ENCODE measurements at places on chromosomes 3 and 15.
A peak's percentile ranks its signal among the peaks of the same experiment; 100 is the strongest.

- DNase-seq = no peak
These were observed 144.9 kb downstream of the EDEM1 start for GRCh38 chr3:5332270-5332956.

GRCh38 chr3:52222319-52223221 is 2.9 kb downstream of the TLR9 start:
- no peak for DNase-seq

DNA sequence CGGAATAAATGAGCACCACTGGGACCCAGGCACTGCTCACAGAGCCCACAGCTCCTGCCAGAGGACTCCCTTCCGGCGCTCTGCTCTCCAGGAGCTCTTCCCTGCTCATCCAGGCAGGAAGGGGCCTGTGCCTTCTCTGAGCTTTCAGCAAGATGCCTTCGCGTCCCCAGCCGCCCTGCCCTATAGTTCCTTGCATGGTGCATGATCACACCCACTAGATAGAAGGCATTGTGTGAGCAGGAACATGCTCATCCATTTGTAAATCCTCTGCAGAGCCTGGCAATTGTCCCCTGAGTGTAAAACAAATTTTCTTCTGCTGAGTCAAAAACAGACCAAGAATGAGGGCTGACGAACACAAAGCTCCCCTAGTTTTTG is 181.6 kb downstream of the MEGF11 start:
- no peak for DNase-seq

DNA sequence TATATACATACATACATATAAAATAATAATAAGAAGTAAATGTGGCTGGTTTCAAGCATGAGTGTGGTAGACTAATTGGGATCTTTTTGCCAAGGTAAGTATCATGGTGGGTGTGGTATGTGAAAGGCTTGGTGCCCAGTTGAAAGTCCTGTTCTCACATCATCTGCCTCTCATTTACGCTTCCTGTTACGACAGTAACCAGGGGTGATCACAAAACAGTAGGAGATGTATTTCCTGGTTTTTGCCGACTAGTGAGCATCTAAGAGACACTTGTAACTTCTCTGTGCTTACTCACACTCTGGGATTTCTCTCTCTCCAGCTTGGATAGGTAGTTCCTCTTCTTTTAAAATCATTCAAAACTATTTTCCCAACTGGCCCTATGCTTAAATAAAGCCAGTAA is 1028.3 kb upstream of the NR2F2 start:
- DNase-seq = no peak

GRCh38 chr3:16200411-16200810 is 25.9 kb downstream of the GALNT15 start:
- DNase-seq = no peak

GRCh38 chr15:62280625-62281024 is 115.5 kb upstream of the C2CD4B start:
- no peak for DNase-seq

DNA sequence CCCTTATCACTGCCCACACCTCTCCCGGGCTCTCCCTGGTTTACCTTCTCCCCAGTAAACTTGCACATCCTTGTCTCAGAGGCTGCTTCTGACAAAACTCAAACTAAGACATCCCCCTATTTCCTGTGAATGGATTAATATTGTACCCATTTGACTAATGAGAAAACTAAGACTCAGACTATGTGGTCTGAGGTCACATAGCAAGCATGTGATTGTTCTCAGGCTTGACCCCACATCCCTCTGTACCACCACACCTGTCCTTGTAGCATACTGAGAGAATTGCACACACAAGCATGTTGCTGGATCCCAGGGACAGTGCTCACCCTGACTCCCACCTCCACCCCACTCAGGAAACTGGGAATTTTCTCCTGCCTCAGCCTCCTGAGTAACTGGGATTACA is 90.7 kb upstream of the HES1 start:
- no peak for DNase-seq

GRCh38 chr15:44296625-44297524 is 8.4 kb downstream of the GOLM2 start:
- no peak for DNase-seq

GRCh38 chr3:176274161-176274560 is 923.1 kb downstream of the TBL1XR1 start:
- no peak for DNase-seq

DNA sequence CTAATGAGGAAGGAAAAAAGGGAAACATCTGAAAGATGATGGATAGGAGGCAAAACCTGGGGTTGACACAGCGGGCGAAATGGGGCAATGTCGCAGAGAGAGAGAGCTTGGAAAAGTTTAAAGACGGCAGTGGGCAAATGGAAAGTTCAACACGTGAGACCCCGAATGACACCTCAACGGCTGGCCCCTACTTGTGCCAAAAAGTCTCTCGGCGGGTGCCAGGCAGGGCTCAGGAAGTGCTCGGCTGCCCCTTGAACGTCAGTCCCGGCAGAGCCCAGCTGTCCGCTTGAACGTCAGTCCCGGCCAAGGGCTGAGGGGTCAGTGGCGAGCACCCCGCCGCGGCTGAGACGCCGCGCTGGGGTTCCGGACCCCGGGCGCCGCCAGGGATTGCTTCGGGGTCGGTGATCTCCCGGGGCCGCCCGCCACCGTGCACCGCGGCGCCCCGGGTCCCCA is 658 bp downstream of the EOGT start:
- peak; percentile 58 for DNase-seq

GRCh38 chr3:186273586-186273985 is 88.4 kb downstream of the DGKG start:
- DNase-seq = no peak

DNA sequence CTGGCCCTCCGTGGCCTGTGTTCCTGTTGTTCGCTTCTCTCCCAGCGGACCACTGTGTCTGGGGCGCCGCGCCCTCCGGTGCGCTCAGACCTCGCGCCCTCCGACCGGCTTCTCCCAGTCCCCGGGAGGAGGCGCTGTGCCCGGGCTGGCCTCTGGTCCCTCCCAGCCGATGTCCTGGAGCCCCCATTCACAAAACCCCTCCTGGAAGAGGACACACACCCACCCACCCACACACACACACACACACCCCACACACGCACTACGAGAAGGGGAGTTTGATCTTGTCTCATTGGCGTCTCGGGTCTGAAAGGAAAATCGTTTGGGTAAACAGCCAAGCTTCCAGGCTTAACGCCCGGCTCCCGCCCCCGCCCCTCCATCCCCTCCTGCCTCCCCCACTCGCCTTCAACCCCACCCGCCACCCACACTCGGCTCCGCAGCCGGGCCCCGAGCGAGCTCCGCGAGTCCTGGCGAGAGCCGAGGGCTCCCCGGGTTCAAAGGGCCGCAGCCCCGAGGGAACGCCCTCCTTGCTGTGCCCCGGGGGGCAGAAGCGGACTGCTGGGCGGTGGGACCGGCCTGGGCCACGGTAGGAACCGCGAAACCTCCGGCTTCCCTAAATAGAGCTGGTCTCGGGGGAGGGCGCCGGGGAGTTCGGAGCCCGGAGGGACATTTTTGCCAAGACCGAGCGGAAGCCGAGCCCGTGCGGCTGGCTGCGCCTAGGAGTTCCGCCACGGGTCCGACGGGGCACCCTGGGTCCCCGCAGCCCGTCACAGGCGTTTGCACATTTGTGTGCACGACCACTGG is 23.6 kb downstream of the NR2F2 start:
- DNase-seq = peak; percentile 76

- DNase-seq = no peak
These were observed 57.4 kb upstream of the STXBP5L start for GRCh38 chr3:120850381-120851295.

DNA sequence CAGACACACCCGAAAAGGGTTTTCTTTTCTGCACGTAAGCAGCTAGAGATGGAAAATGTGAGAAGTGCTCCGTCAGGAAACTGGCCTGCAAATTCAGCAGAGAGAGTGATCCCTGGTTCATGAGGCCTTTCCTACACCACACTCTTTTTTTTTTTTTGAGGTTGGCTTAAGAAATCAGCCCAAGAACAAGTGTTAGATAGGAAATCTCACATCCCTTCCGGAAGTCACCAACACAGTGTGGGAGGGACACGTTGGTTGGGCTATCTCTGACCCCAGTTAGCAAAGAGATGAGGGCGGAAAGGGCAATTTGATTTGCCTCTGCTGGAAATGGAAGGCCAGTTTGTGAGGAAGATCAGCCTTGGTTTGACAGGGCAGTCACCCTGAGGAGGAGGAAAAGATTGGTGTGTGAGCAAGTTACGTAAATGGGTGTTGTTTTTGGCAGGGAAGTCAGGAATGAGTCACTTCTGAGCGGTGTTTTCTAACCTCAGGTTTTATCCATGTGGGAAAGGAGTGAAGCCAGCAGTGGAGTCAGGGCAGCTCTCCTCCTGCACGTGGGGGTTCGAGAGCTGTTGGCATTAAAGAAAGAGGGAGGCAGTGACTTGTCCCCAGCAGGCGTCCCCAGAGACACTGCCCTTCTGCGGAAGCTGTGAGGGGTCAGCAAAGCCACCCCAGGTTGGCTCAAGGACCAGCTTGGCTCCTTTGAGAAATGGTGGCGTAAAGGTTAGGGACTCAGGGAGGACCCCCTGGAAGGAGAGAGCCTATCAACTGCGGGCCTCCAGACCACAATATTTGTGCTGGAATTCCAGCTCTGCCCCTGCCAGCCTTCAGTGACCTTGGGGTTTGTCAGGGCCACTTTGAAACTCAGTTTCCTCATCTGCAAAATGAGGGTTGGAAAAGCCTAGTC is 237.6 kb upstream of the BHLHE40 start:
- no peak for DNase-seq
